Hair follicular keratinocyte (primary cell): ENCODE measurements at places on chromosomes 1 and 21. TPM values are rescaled to one million over a fixed set of nuclear protein-coding genes. Genes with fewer than 3 reads are reported as not detected.

The C4BPA gene
- total RNA-seq = not detected in 2 replicates

The ATP1B1 gene
- total RNA-seq = 34.9 and 54.4 TPM in 2 replicates

The NMNAT2 gene
- 0.39 TPM in 1 of 2 replicates, not detected in the other for total RNA-seq

The CDA gene
- total RNA-seq = 24.3 and 35.7 TPM in 2 replicates

The IL10RB gene
- total RNA-seq = 27.3 and 32.1 TPM in 2 replicates

The MIXL1 gene
- total RNA-seq = not detected in 2 replicates

The IFI44 gene
- 2.4 and 7.9 TPM in 2 replicates for total RNA-seq
